ENCODE measurements at places on chromosomes 2 and 18.

GRCh38 chr2:149259136-149259535, 71.3 kb upstream of the LYPD6 start:
- H3K4me1 ChIP-seq: no peaks in the 10 kb centered on the region
- no peak overlapping the region for H3K4me3 ChIP-seq
- H3K36me3 ChIP-seq: peaks cover 13% of the 10 kb centered on the region
- no peak overlapping the region for H3K27ac ChIP-seq
- H3K27me3 ChIP-seq: peaks cover 3% of the 10 kb centered on the region

DNA sequence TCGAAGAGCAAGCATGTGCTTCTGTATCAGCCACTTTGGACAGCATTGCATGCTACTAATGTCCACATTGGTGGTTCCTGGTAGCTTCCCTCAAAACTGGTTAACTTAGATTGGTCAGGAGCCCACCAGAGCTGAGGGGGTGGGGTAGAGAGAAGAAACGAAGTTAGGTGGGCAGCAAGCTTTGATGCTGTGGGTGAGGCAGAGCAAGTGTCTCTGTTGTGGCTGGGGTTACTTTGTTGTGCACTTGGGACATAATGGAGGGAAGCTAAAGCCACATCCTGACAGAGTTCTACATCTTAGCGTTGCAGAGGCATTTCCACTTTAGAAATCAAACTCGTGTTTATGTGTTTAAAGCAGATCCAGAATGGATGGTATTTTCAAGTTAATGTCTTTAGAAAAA, 82.7 kb downstream of the FAM168B start:
- no peak overlapping the region for H3K4me3 ChIP-seq
- no peaks in the 10 kb centered on the region for H3K4me1 ChIP-seq
- peaks cover 49% of the 10 kb centered on the region for H3K27me3 ChIP-seq

GRCh38 chr18:70956554-70956953, 667.7 kb downstream of the SOCS6 start:
- H3K4me3 ChIP-seq: no peak overlapping the region
- H3K36me3 ChIP-seq: no peaks in the 10 kb centered on the region
- DNase-seq: no peak
- H3K4me1 ChIP-seq: no peaks in the 10 kb centered on the region
- H3K27ac ChIP-seq: no peak overlapping the region

DNA sequence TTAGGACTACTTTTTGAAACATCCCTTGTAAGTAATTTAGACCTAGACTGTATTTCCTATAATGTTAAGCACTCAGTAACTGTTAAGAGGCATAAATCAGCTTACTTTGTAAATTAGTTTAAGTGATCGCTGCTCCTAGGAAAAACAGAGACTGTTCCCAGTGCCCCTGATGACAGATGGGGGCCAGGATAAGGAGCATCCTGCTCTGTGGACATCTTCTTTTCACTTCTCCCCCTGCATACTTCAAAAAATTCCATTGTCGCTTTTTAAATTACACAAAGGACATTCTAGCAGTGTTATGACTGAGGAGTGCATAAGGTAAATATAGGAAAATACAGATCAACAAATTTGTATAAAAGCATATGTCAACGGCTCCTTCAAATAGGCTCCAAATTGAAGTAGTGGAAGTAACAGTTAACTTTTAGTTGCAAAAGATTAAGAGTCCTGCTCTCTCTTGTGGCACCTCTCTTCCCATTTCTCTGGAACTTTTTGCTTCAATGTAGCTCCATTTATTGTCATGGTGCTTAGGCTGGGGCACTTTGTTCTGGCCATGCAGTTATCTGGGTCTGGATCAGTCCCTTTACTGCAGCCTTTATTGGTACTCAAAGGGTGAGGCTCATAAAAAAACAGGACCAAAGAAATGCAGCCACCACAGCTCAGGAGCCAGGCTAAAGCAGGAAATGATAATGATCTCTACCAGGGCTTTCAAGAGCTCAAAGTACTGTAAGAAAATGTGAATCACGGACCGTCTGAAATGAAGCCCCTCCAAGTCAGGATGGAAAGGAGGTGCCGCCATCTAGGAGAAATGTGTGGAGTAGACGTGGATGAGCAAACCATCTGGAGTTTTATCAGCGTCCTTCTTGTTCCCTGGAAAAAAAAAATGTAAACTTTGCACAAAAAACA, 162.1 kb upstream of the ZNF516 start:
- no peaks in the 10 kb centered on the region for H3K4me1 ChIP-seq
- no peak overlapping the region for H3K4me3 ChIP-seq
- no peak overlapping the region for H3K27ac ChIP-seq
- H3K36me3 ChIP-seq: no peaks in the 10 kb centered on the region
- DNase-seq: no peak

DNA sequence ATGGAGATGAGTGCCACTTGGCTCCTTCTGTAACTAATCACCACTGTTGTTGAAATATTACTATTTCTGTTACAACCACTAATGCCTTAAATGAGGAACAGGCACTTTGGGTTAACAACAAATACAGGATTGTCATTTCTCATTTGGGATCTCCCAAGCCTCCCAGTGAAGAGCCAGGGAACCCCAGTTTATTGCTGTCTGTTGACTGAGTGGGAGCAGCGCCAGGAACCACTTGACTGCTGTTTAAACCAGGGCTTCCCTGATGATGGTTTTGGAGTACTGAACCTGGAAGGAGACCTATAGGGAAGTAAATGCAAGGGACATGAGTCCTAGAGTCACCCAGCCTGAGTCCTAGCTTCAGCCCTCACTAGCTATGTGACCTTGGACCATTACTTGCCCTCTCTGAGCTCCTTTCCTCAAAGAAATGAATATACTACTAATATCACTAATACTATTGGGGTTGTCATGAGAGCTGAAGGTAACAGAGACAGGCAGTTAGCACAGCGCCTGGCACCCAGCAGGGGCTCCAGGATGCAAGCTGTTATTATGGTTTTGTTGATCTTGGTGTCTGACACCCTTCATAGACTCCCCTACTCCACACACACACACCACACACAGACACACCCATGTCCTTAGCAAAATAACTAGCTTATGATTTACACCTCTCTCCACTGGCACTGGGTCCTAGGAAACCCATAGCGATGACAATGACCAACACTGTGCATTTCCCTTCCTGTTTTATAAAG, 104.2 kb upstream of the FZD7 start:
- no peaks in the 10 kb centered on the region for H3K36me3 ChIP-seq
- no peak overlapping the region for H3K4me3 ChIP-seq
- no peak overlapping the region for H3K27ac ChIP-seq
- H3K27me3 ChIP-seq: no peaks in the 10 kb centered on the region

- no peak for DNase-seq
- peaks cover 2% of the 10 kb centered on the region for H3K36me3 ChIP-seq
- no peak overlapping the region for H3K27ac ChIP-seq
- no peaks in the 10 kb centered on the region for H3K4me1 ChIP-seq
- peaks cover 27% of the 10 kb centered on the region for H3K27me3 ChIP-seq
Measured at GRCh38 chr18:46431522-46432171, 225.4 kb downstream of the LOXHD1 start.

- no peak overlapping the region for H3K27ac ChIP-seq
- no peaks in the 10 kb centered on the region for H3K36me3 ChIP-seq
- H3K27me3 ChIP-seq: peaks cover 5% of the 10 kb centered on the region
- no peak for DNase-seq
- no peak overlapping the region for H3K4me3 ChIP-seq
Measured at GRCh38 chr2:240892356-240892755, 3.6 kb downstream of the MAB21L4 start.

DNA sequence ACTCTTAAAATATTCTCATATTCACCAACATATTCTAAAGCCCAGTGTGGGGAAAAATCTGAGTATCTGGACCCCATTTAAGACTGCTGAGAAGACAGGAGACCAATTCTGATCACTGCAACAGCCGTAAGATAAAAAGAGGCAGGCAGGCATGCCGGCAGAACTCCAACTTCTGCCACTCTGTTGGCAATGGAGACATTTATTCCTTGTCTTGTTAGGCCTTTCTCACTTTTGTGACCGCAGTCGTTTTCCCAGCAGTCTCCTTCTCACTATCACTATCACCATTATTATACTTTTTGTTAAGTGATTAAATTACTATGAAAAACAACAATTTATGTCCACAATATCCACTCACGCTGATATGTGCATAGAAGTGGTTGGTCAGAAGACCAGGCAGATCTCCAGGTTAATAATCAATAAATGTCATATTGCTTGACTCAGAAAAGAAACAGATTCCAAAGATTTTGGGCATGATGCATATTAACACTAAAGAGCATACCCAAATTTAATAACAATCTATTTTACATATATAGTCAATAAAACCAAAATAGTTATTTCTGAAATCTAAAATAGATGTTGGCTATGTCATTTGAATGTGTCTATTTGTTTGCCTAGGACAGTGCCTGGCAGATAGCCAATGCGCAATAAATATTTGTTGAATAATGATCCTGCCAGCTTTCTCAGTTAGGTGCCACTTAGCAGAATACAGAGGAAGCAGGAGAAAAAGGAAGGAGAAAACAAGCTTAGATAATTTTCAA, 38.2 kb downstream of the SESTD1 start:
- DNase-seq: no peak
- no peaks in the 10 kb centered on the region for H3K27me3 ChIP-seq
- peaks cover 2% of the 10 kb centered on the region for H3K36me3 ChIP-seq
- H3K4me1 ChIP-seq: peaks cover 29% of the 10 kb centered on the region
- H3K27ac ChIP-seq: no peak overlapping the region

GRCh38 chr2:70328921-70329561, 27.2 kb upstream of the FAM136A start:
- peaks cover 33% of the 10 kb centered on the region for H3K27me3 ChIP-seq
- no peak overlapping the region for H3K4me3 ChIP-seq
- no peaks in the 10 kb centered on the region for H3K36me3 ChIP-seq
- H3K4me1 ChIP-seq: peaks cover 5% of the 10 kb centered on the region
- H3K27ac ChIP-seq: no peak overlapping the region

DNA sequence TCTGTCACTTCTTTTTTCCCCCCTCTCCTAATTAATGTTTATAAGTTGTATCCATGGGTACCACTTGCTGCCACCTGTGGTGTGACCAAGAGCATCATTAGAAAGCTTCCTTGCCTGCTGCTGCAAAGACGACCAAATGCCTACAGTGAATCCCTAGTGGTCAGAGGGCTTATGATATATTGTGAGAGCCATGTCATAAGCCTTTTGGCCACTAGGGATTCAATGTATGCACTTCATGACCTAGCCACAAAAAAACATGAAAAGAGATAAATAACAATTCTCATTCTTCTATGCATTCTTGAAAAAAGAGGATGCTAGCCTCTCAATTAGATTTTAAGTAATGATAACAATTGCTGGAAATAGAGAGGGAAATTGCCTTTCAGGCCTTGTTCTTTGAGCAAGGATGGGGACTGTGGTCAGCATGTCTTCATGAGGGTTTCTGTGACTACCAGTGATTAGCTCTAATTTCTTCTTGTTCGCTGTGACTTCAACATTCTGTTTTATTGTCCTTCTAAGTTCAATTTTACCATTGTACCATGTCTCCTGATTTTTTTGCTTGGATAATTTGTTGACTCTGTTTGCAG, 435.3 kb downstream of the TGIF1 start:
- no peak overlapping the region for H3K4me3 ChIP-seq
- peaks cover 2% of the 10 kb centered on the region for H3K27me3 ChIP-seq

DNA sequence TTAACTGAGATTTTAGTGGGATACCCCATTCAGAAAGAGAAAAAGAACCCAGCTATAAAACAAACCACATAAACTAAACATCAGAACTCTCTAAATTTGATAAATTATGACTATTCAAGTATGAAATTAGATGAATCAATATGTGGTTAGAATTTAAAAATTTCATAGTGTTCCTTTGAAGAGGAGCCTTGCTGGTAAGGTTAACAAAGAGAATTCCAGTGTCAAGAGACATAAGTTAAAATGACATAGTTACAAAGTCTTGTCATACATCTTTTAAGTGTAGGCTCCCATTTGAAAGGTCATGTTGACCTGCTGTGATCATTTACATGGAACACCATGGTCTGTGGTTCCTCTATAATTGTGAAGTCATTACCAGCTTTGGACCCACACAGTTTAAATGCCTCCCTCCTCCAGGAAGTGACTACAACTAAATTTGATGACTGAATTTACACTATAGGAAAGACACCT, 231.6 kb upstream of the ETAA1 start:
- peaks cover 2% of the 10 kb centered on the region for H3K27me3 ChIP-seq
- no peaks in the 10 kb centered on the region for H3K36me3 ChIP-seq
- DNase-seq: no peak
- H3K27ac ChIP-seq: no peak overlapping the region
- no peak overlapping the region for H3K4me3 ChIP-seq

GRCh38 chr18:10343778-10344177, 110.7 kb upstream of the APCDD1 start:
- H3K4me1 ChIP-seq: no peaks in the 10 kb centered on the region
- no peak overlapping the region for H3K27ac ChIP-seq
- DNase-seq: no peak
- H3K27me3 ChIP-seq: peaks cover 3% of the 10 kb centered on the region

DNA sequence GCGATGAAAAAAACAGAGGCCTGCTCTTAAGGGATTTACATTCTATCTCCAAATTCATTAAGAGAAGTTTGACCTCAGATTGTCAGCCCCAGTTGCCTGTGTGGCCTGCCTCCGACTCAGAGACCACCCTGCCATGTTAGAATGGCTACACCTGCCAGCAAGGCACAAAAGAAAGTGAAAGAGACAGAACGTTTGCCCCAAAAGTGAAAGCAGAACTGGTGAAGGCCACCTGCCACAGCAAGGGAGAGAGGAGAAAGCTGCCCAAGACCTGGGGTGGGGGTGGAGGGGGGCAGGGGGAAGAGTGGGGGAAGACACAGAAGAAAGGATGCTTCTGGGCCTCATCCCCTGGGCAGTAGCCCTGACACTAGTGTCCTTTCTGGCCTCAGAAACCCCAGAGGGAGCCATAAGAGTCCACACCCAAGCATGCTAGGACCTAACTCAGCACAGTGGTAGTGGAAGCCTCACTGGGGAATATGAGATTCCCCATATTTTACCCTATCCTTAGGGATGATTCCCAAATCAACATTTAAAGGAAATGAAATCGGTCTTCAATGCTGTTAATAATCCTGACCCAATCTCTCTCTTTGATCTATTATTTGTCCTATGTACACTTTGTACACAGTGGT, 389.7 kb downstream of the TXNL1 start:
- no peak overlapping the region for H3K4me3 ChIP-seq
- H3K27me3 ChIP-seq: no peaks in the 10 kb centered on the region
